ENCODE measurements at places on chromosomes 7 and 10.

DNA sequence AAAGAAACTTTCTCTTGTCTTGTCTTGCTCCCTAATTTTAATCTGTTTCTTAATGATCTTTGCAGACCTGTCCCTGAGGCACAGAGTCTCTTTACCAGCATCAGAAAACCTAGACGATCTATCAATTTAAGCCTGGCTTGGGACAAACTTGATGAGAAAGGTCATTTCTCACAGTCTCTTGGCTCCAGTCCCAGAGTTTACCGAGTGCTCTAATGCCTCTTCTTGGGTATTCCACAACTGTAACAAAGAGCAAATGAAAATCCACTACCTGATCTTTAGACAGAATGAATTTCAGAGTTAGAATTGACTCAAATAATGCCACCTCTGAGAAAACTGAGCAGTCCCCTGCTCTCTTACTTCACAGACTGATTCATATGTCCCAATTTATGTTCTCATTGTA, 106.4 kb upstream of the DNAJB12 start:
- DNase-seq, result no peak

DNA sequence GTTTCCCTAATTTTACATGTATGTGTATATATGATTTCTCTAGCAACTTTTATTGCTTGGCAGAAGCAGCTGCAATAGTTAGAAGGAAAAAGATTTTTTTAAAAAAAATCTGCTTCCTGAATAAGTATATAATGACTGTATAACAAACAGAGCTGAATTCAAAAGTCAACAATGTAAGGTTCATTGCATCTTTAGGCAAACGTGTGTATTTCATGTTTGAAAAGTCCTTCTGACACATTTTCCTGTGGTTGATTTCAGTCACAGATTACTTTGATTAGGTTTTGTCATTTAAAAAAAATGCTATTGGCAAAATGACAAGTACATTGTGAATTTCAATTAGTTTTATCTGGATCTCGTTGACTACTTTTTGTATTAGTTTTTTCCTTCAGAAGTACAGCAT, 231.0 kb downstream of the CSTF2T start:
- DNase-seq, result no peak

DNA sequence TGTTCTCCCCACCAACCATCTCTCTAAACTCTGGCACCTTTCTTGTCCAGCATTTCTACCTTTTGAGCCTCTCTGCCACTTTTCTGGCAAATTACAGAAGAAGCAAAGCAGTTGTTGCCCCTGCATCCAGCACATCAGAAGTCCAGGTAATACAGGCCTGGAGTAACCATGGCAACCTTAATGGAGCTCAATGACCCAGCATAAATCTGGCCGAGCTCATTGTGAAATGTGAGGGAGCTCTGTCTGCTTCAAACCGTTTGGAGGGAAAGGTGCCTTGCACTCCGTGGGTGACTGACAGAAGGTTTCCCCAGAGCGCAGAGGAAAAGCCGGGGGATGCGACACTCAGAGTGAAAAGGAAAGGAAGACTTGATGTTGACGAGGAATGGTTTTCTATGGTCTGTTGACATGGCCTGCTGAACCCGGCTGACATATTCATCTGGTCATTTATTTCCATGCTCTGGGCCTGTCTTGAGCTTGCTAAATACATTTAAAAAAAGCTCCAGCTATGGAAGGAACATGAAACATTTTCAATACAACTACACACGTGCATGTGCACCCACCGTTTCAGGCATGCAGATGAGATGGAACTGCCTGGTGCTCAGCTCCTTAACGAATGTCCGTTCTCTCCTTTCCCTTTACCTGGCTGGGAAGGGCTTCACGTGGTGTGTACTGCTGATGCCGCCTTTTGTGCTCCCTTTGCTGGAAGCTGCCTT, 74.9 kb downstream of the ADRA2A start:
- no peak for DNase-seq

DNA sequence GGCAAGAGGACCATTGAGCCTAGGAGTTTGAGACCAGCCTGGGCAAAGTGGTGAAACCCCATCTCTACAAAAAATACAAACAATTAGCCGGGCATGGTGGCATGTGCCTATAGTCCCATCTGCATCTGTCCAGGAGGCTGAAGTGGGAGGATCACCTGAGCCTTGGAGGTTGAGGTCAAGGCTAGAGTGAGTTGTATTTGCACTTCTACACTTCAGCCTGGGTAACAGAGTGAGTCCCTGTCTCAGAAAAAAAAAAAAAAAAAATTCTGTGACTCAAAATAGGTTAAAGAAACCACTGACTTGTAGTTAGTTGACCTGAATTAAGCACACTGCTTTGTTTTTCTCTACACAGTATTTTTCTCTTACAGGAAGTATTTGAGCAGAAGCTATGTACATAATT, 74.4 kb downstream of the METTL2B start:
- no peak for DNase-seq

Data from activated CD8-positive, alpha-beta memory T cell treated with anti-CD3 and anti-CD28 coated beads, Interleukin-2, amount 10 ng/mL, durations not matched to agents 7 days and 5 days (primary cell).